ENCODE measurements at places on chromosomes 1 and 21.
A peak's percentile ranks its signal among the peaks of the same experiment; 100 is the strongest.

DNA sequence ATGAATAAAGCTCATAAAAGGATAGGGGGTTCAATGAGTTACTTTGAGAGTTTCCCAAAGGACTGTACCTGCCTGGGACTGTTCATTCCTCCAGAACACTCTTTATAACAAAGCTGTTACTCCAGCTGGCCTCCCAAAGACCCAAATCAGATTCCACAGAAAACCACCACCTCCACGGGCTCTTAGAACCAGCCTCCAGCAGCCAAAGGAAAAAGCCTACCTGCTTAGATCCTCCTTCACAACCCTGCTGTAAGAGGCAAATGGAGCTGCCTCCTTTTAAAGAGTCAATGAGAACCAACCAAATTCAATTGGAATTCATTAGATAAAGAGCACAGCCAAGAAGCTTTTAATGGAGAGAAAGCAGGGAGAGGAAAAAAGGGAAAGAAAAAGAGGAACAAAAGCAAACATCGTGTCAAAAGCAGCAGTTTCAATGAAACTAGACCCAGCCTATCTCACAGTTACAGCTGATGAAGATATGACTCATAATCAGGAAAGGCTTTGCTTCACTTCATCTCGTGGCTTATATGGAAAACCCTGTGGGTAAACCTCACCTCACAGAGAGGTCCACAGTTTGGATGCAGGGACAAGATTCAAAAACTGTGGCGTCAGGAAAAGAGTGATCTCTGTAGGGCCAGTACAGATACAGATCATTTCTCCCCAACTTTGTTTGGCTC is 27.8 kb upstream of the FMO4 start:
- peak; percentile 77 for DNase-seq

DNA sequence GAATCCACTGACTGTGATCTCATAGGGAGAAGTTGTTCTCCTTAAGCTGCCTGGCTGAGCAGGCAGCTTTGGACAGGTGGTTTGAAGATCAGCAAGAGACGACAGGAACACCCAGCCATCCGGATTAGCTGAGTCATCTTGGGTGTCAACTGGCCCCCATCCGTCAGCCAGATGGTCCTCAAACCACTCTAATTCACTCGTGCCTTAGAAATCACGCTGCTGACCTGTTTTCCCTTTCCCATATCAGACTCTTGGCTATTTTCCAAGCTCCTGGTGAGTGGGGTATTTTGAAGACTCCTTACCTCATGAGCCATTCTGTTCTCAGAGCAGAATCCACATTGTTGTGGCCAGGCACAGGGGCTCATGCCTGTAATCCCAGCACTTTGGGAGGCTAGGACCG is 149.1 kb upstream of the L1TD1 start:
- DNase-seq = peak; percentile 44

DNA sequence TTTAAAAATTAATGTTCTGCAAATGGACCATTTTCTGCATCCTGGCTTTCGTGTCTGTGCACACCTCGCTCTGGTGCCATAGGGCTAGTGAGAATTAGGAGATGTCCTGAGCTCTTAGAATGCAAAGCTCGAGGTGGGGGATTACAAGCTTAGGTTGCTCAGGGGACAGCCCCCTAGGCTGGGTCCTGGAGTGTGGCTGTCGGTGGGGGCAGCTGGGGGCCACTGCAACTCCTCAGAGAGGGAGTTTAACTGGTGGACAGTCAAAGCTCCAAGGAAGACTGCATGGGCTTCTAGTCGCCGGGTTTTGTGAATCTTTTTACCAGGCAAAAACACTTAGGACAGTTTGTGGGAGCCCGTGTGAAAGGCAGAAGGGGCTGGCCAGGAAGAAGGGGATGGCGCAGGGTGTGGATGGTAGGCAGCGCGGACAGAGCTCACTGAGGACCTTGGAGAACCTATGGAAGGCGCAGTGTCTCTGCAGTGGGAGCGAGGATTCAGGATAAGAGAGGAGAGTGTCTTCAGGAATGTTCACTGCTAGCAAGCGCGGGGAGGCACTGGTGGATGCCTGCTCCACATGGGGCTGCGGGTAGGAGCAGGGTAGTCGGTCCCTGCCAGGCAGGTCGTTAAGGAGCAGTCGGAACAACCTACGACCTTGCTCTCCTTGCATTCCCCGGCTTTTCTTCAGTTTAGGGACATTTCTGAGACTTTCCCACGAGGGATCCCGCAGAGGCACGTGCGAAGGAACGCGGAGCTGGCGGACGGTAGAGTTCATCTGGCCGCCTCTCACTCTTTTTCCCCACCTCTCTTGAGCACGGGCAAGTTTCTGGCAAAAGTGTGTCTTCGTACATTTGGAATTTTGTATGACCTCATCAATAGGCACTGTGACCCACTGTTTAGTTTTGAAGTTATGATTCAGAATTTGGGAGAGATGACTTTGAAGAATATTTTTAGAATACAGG is 12.9 kb upstream of the KCNE1 start:
- DNase-seq = peak; percentile 63

DNA sequence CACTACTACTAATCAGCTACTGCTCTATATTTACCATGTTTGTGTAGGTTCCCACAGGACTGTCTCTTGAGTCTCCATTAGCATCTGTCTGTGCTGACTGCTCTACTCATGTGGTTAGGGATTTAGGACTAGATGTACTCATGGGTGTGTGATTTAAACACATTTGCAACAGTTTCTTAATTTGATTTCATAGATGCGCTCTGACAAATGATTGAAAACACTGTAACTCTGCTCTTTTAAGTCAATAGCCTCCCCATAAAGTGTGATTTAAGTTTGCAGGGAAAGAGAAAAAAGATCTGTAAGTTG is 809.3 kb downstream of the NCAM2 start:
- no peak for DNase-seq

DNA sequence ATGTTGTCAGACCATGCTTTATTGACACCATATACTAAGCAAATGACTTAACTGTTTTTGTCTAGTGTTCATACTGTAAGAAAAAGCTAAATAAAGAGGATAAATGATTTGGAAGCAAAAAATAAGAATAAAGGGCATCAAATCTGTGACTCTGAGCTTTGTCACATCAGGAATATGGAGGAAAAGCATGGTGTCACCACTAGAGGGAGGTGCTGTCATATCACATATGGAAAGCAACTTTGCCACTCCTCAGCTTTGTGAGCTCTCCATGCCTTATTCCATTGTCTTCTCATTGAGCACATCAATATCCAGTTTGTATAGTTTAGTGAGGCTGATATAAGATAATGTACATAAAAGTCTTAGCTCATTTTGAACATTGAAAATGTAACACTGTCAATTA is 20.8 kb upstream of the GBP1 start:
- no peak for DNase-seq

GRCh38 chr21:45799765-45800338 is 156.3 kb downstream of the PCBP3 start:
- no peak for DNase-seq

DNA sequence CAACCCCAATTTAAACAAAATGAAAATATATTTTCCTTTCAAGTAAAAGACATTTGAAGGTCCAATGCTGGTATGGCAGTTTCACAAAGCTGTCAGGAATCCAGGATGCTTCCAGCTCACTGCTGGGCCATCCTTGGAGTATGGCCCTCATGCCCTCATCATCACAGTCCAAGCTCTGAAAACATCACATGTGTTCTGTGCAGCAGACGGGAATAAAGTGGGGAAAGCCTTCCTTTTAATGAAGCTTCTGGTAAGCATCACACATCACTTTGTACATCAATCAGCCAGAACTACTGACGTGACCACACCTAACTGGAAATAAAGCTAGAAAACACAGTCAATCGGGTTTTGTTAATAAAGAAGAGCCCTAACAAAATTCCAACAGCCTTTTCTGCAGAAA is 22.7 kb downstream of the CDC42BPA start:
- no peak for DNase-seq

GRCh38 chr1:232123775-232124659 is 497.4 kb downstream of the DISC1 start:
- peak; percentile 24 for DNase-seq

- no peak for DNase-seq
Observed at GRCh38 chr1:71656902-71657301, 576.1 kb upstream of the ZRANB2 start.

DNA sequence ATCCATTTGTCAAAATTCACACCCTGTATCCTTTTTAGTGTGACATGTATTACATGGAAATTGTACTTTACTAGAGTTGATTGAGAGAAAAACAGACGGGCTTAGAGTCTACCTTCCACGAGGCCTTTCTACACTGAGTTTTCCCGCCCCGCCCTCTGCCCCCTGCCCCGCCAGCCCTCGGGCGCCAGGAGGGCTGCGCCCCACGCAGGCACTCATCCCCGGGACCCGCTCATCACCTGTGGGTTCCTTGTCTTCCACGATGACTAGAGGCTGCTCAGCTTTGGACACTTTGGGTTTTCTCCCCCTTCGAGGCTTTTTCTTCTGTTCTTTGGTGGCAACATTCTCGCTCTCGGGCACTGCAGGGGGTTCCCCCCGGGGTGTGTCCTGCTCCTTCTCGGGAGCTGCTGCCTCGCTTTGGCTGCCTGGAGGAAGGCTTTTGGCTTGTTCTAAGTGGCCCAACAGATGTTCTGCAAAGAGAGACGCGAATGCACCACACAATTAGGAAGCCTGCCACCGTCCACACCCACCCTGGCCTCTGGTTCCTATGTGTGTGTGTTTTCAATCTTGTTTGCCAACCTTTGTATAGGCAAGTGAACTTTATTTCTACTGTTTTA is 39.6 kb downstream of the PRDM15 start:
- no peak for DNase-seq

- DNase-seq = no peak
Observed at GRCh38 chr1:23169727-23170335, 1.2 kb upstream of the LUZP1 start.

- DNase-seq = no peak
Observed at GRCh38 chr21:14876524-14876840, 188.3 kb downstream of the NRIP1 start.

DNA sequence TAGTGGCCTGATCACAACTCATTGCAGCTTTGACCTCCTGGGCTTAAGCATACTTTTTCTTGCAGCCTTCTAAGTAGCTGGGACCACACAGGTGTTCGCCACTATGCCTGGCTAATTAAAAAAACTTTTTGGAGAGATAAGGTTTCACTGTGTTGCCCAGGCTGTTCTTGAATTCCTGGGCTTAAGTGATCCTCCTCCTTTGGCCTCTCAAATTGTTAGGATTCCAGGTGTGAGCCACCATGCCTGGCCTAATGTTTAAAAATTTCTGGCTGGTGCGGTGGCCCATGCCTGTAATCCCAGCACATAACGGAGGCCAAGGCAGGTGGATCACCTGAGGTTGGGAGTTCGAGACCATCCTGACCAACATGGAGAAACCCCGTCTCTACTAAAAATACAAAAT is 24.4 kb downstream of the YTHDF2 start:
- DNase-seq = no peak

DNA sequence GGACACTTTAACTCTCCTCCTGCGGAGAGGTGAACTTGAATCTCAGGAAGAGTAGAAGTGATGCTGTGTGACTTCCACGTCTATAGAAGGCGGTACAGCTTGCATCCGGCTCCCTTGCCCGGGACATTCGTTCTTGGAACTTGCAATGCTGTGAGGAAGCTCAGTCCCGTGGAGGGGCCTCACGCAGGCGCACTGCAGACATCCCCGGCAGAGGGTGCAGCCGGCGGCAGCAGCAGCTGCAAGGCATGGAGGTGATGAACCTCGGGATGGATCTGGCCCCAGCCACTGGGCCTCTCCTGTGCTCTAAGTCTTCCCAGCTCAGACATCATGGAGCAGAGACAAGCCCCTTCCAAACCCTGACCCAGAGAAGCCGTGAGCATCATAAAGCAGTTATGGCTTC is 61.8 kb upstream of the SOD1 start:
- DNase-seq = no peak

- DNase-seq = no peak
Observed at GRCh38 chr1:94199398-94199797, 38.0 kb downstream of the ARHGAP29 start.

DNA sequence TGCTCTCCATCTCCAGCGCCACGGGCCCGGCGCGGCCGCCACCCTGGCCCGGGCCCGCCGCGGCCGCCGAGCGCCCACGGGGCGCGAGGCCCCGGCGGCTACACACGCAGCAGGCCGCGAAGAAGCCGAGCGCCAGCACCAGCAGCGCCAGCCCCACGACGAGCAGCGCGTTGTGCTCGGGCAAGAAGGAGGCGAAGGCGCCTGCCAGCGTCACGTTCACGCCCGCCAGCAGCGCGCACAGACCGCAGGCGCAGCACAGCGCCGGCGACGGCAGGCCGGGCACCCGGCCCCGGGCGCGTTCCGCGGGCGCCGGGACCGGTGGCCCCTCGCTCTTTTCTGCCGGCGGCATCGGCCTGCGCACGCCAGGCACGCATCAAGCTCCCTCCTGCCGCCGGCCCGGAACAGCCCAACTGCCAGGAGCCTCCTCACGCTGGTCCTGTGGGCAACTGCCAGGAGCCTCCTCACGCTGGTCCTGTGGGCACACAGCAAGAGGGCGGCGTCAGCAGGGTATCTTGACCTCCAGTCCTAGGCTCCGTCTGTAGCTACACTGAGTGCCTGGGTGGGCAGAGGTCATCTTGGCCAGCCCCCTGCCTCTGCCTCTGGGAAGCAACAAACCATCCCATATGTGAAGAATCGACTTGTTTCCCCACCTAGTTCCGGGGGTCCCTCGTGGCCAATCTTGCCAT is 18.1 kb downstream of the KNCN start:
- peak; percentile 41 for DNase-seq

GRCh38 chr1:206461602-206462455 is 8.4 kb upstream of the IKBKE start:
- peak; percentile 73 for DNase-seq

GRCh38 chr1:231500666-231501065 is 27.8 kb upstream of the TSNAX start:
- DNase-seq = no peak

DNA sequence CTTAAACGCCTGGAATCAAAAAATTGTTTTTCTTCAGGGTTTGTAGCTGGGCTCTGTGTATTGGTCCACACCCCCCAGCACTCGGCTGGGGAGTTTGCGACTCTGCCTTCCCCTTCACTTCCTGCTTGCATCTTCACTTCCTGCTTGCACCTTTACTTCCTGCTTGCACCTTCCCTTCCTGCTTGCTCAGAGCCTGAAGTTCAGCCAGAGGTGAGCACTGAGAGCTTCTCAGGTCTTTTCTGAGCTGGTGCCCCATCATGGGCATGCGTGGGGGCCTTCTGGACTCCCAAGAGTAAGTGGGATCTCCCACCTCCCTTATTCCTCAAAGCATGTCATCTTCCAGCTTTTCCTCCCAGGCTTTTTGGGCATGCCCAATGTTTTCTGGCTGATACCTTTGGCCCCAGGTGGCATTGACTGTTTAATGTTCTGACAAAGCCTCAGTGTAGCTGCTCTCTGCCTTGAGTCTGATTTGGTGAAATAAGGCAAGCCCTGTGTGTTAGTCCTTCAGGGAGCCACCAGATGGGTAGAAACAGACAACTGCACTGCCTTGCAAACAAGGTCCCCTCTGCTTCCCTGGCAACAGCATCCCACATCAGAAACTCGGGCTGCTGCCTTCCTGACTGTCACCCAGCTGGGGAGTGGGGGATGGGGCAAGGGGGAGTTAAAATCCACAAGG is 3.5 kb downstream of the KRTAP10-2 start:
- DNase-seq = no peak

DNA sequence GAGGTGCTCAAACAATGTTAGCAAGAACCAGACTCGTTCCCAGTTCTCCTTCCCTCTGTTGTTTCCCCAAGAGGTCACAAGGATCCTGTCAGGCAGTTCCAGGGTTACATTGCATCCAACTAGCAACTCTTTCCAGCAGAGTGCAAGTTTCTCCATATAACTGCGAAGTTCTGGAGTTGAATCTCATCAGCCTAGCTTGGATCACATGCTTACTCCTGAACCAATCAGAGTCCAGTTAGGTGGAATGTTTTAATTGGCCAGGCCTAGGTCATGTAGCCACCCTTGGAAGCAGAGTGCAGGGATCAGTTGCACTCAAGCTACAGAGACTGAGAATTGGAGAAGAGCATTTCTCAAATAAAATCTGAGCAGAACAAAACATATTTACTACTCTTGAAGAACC is 15.9 kb upstream of the PIK3R3 start:
- DNase-seq = no peak
